ENCODE measurements at places on chromosomes 7 and 10. TPM values are rescaled to one million over a fixed set of nuclear protein-coding genes. Genes with fewer than 3 reads are reported as not detected.

HTR5A gene
- total RNA-seq: not detected

TMEM236 gene
- total RNA-seq: 0.05 TPM

AGBL3 gene
- 0.80 TPM for total RNA-seq

GNGT1 gene
- not detected for total RNA-seq

ZNF727 gene
- not detected for total RNA-seq

SEMA3C gene
- 53.5 TPM for total RNA-seq

PALS2 gene
- total RNA-seq: 19.3 TPM

HOXA11 gene
- 0.56 TPM for total RNA-seq

NAT16 gene
- total RNA-seq: 0.12 TPM

HOXA7 gene
- 4.8 TPM for total RNA-seq

ITGA8 gene
- 0.01 TPM for total RNA-seq

THSD7A gene
- 1.8 TPM for total RNA-seq

CYP3A5 gene
- 1.4 TPM for total RNA-seq

HHEX gene
- total RNA-seq: 11.3 TPM

FAM237B gene
- 0.04 TPM for total RNA-seq

AKR1D1 gene
- 0.08 TPM for total RNA-seq

PAX4 gene
- total RNA-seq: not detected

ADRB1 gene
- 1.1 TPM for total RNA-seq

RELN gene
- 0.04 TPM for total RNA-seq

COL26A1 gene
- total RNA-seq: 0.67 TPM
